ENCODE measurements at places on chromosomes 6 and 20. TPM values are rescaled to one million over a fixed set of nuclear protein-coding genes. Genes with fewer than 3 reads are reported as not detected.

DNA sequence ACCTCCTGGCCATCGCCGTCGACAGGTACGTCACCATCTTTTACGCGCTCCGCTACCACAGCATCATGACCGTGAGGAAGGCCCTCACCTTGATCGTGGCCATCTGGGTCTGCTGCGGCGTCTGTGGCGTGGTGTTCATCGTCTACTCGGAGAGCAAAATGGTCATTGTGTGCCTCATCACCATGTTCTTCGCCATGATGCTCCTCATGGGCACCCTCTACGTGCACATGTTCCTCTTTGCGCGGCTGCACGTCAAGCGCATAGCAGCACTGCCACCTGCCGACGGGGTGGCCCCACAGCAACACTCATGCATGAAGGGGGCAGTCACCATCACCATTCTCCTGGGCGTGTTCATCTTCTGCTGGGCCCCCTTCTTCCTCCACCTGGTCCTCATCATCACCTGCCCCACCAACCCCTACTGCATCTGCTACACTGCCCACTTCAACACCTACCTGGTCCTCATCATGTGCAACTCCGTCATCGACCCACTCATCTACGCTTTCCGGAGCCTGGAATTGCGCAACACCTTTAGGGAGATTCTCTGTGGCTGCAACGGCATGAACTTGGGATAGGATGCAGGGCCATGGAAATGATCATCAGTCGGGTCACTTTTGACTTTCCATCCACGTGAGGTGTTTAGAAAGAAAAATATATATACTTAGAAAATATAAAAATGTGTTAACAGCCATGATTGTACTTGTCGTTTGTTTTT, 868 bp downstream of the MC3R start:
- no peak for DNase-seq

DNA sequence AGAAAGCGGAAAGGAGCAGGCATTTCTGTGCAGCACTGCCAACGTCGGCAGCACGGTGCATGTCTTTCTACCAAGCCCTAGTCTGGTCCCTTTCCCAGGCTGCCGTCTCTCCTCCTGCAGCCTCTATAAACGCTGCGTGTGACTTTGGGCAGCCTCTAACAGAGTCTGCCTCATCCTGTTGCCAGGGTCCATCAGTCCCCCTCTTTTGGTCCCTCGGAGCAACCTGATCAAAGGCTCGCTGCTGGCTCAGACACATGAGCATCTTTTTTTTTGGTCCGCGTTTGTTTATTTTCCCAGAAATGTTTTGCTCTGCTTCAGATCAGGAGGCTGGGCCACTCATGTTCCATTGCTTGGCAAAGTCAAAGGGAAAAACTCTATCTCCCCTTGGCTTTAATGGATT, 166.8 kb upstream of the CST7 start:
- no peak for DNase-seq

- DNase-seq = no peak
These were observed 400.8 kb upstream of the HSF2 start for GRCh38 chr6:121998631-121999030.

- peak; percentile 65 for DNase-seq
These were observed at the start of gene PLTP for GRCh38 chr20:45911486-45912343. TSS of gene PLTP (minus strand) at chr20:45912155. CDS start at chr20:45911452, 703 bp downstream.

GRCh38 chr6:136351518-136352110, 62.0 kb upstream of the BCLAF1 start:
- DNase-seq = no peak

- peak; percentile 71 for DNase-seq
These were observed 270.8 kb downstream of the BMP7 start for GRCh38 chr20:56995635-56996075.

- DNase-seq = no peak
These were observed 5.3 kb downstream of the ZBTB24 start for GRCh38 chr6:109477725-109478124.

DNA sequence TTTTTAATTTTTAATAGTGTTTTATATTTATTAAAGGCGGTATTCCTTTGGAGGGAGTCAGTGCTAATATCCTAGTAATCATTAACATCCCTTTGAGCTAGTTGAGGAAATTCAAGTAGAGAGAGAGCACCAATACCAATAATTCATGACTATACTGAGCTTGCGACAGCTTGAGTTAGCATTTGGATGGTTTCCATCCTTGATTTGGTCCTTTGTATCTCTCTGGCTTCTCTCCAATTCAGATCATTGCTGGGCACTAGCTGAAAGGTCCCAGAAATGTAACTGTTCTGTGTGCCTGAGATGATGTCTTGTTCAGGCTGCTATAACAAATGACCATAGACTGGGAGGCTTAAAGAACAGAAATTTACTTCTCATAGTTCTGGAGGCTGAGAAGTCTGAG, 77.0 kb downstream of the RNF144B start:
- no peak for DNase-seq

- no peak for DNase-seq
These were observed 27.0 kb downstream of the KCNK15 start for GRCh38 chr20:44772636-44773035.

- no peak for DNase-seq
These were observed 232.5 kb downstream of the BTBD9 start for GRCh38 chr6:38407192-38407591.

- DNase-seq = no peak
These were observed 5.1 kb downstream of the PRRT1 start for GRCh38 chr6:32146687-32147086.

- no peak for DNase-seq
These were observed 16.0 kb upstream of the VIP start for GRCh38 chr6:152734630-152735029.

GRCh38 chr6:141321493-141322347, 811.0 kb upstream of the GJE1 start:
- no peak for DNase-seq

DNA sequence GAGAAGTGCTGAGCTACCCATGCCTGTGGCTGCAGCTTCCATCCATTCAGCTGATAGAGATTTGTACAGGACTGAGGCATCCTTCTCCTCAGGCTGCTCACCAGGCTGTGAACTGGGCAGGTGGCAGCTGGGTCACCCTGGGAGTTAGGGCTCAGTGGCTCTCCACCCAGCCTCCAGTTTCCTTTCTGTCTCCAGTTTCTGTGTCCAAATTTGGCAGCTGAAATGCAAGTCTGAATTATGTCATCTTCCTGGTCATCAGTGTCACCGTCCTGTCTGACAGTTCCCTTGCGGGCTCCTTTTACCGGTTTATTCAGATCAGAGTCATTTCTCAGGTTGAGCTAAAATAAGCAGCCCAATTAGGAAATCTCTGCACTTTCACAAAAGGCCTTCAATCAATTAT, 93.3 kb downstream of the EDN1 start:
- DNase-seq = no peak

DNA sequence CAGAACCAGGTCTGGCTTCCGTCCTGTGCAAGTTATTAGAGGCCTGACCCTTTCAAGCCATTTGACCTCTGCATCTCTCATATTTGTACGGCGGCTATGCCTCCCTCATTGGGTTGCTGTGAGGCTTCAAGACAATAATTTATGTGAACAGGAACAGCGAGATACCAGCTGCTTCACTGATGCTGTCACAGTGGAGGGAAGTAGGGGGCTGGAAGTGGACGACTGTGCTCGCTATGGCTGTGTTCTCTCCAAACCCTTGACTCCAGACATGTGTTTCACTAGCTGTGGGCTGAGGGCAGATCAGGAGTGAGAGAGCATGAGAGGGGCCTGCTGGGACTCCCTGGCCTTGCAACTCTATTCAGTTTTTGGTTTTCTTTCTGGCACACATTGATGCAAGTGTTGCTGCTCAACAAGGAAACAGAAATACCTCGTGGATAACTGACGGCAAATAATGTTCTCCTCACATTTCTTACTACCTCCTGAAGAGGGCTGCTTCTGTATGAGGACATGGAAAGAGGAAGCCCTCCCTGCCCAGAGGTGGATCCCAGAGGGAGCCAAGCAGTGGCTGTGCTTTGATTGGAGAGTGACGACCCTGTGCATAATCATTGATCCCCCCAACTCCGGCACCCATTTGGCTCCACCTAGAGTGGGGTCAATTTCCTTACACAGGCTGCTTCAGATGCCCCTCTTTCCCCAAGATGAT, 34.7 kb upstream of the SCP2D1 start:
- DNase-seq = no peak

- DNase-seq = no peak
These were observed 828 bp upstream of the XKR7 start for GRCh38 chr20:31966991-31967655.

DNA sequence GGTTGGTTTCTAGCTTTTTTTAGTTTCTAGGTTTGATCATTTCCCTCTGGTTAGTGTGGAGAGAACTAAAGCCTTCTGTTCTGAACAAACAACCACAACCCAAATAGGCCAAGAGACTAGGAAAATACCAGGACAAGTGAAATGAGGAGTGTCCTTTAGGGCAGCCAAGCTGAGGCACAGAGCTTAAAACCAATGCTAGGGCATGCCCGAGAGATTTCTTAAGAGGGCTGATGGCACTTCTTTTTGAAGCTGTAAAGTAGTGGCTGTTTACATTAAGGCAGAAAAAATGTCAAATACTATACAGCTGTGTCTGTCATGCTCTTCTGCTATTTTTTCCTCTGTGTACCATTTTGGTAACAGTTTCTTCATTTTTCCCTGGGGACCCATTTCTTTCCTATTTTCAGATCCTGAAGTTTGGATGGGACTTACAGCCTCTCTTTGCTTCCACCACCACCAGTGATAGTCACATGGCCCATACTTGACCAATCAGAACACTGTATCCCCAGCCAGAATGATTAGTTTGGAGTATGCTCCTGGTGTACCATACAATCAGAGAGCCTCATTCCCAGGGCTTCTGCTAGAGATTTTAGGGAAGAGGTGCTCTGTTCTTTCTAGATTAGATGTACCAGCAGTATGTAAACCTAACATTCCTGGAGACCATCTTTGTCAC, 154.4 kb downstream of the BMP2 start:
- DNase-seq = no peak

GRCh38 chr6:63391203-63391970, 71.6 kb upstream of the LGSN start:
- DNase-seq = no peak

DNA sequence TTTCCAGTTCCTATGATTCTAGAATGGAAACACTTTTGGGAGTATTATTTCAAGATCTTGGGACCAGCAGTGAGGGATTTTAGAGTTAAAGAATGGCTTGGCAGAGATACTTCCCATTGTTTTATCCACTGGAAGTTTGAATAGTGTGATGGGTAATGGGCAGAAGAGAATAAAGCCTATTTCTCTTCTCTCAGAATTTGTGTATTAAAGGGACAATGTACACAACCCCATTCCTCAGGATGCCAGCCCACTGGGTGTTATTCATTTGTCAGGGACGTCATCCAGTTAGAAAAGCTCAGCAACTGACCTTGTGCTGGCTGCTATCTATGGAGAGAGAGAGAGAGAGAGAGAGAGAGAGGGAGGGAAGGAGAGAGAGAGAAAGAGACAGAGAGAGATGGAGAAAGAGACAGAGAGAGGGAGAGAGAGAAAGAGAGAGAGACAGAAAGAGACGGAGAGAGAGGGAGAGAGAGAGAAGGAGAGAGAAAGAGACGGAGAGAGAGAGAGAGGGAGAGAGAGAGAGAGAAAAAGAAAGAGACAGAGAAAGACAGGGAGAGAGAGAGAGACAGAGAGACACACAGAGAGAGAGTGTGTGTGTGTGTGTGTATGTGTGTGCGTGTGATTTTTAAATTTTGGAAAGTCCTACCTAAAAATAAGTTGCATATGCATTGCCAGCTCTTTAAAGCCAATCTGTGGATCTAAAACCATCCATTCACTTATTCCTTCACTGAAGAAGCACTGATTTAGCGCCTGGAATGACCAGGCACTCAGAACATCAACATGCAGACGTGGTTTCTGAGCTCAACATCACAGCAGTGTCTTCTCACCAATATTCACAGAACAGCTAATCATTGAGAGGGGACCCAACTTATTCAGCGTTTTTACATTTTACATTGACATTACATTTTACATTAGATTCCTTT, 388.8 kb downstream of the THBS2 start:
- DNase-seq = no peak

DNA sequence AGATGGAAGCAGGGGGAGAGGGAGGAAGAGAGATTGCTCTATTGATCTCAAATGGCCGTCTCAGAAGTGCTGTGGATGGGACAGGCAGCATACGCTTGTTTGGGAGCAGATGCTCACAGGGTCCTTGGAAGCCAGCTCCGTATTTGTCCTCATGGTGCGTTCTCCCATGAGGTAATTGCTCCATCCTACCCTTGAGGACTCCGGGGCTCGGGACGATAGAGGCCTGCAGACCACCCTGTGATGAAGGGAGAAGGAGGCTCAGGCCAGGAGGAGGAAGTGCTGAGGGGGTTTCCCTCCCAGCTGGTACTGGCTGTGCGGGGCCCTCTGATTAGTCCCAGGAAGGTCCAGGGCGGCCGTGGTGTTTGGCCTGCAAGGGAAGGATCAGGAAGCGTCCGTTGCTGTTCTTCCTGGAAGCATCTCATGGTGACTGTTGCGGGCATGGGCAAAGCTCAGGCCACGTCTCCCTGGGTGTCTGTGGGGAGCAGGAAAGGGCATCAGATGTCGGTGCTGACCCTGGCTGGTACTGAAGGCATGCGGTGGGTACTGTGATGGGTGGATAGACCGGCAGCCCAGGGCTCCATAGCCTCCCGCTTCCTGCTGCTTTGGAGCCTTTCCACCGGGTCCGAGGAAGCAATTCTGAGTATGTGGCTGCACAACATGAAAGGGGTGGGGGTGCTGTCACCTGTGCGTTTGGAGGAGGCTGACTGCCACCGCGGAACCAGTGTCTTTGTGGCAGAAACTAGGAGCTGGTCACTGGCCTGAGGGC, 158.3 kb downstream of the SYCP2 start:
- no peak for DNase-seq

- no peak for DNase-seq
These were observed 393.1 kb downstream of the SMOC2 start for GRCh38 chr6:168834042-168834587.

GRCh38 chr20:46696791-46697279, 7.6 kb upstream of the TP53RK start:
- no peak for DNase-seq

- no peak for DNase-seq
These were observed 88.1 kb downstream of the HMGCLL1 start for GRCh38 chr6:55490871-55491270.

DNA sequence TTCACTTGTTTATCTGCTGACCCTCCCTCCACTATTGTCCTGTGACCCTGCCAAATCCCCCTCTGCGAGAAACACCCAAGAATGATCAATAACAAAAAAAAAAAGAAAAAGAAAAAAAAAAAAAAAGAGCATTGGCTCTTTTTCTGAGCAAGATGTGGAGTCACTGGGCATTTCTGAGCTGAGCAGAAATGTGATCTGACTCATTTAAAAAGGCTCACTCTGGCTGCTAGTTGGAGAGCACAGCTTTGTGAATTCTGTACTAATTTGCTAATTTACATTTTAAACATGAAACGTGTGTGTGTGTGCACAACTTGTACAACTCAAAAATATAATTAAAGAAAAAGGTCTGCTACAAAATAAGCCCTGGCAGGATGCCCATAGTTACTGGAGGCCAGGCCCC, 20.2 kb downstream of the SCML4 start:
- no peak for DNase-seq

Gene PRR18
- 1.1 TPM for total RNA-seq

Gene MYMX
- total RNA-seq = 11.2 TPM

Gene BPIFB2
- not detected for total RNA-seq

Gene RHAG
- 0.46 TPM for total RNA-seq

Gene WFDC2
- 4.6 TPM for total RNA-seq

Gene ARMH2
- not detected for total RNA-seq

Gene ZSCAN16
- 6.5 TPM for total RNA-seq

Gene GTSF1L
- not detected for total RNA-seq

Gene SNAI1
- 26.4 TPM for total RNA-seq

Gene ATP9A
- 30.6 TPM for total RNA-seq

Gene MEI4
- total RNA-seq = 0.38 TPM

Gene TFB1M
- 25.9 TPM for total RNA-seq

Gene KCNS1
- 0.10 TPM for total RNA-seq

Gene KIAA1755
- total RNA-seq = not detected

Gene TMEM200A
- total RNA-seq = 3.5 TPM

Gene INSM1
- total RNA-seq = not detected
